ENCODE measurements at places on chromosomes 6 and 20.

- no peak for DNase-seq
Observed at GRCh38 chr6:116221911-116222310, 32.0 kb downstream of the TSPYL4 start.

- no peak for DNase-seq
Observed at GRCh38 chr20:62214067-62214466, 6.0 kb downstream of the HRH3 start.

DNA sequence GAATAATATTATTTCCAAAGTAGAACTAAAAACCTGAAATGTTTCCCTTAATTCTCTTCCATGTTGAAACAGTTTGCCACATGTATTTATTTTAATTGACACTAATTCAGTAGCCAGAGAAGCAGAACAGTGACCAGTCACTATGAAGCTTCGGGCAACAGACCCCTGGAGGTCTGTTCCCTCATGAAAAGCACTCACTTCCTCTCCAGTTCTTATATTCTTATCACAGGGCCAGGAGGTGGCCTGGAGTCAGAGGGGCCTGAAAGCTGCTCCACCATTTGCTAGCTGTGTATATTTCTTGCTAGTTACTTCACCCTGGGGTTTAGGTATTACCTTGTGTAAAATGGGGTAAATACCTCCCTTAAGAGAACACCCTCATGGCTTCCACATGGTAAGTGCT is 49.1 kb downstream of the MAP7 start:
- DNase-seq: no peak

GRCh38 chr6:4088704-4089103 is 9.8 kb upstream of the FAM217A start:
- DNase-seq: peak; percentile 68

GRCh38 chr6:48550603-48551002 is 439.6 kb upstream of the PTCHD4 start:
- no peak for DNase-seq

DNA sequence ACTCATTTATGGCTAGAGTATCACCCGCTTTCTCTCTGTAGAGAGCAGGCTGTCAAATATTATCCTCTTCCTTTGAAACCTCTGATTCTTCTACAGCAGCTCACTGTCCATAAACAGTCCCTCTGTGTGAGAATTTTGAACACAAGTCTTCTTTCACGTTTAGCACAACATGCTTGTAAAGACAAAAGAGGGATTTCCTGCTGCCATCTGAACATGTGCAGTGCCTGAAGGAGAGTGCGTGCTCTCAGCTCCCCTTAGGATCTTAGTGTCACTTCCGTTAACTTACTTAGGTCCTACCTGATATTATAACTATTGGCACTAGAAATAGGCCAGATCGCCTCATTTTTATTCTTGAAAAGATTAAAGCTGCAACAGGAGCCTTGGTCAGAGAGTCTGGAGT is 50.9 kb downstream of the FNDC1 start:
- no peak for DNase-seq

GRCh38 chr6:128519931-128520435 is 416 bp downstream of the PTPRK start:
- peak; percentile 53 for DNase-seq

DNA sequence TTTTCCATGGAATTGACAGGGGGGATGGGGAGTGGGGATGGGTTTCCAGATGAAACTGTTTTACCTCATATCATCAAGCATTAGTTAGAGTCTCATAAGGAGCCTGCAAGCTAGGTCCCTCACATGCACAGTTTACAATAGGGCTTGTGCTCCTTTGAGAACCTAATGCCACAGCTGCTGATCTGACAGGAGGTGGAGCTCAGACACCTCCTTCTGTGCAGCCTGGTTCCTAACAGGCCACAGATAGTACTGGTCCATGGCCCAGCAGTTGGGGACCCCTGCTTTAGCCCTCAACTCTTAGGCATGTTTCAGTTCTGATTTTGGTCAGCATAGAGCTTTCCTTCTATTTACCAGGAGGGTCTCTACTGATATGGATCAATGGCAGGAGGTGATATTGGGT is 251.6 kb downstream of the LAMA2 start:
- no peak for DNase-seq

GRCh38 chr6:73823046-73823735 is 127.2 kb downstream of the CD109 start:
- no peak for DNase-seq

DNA sequence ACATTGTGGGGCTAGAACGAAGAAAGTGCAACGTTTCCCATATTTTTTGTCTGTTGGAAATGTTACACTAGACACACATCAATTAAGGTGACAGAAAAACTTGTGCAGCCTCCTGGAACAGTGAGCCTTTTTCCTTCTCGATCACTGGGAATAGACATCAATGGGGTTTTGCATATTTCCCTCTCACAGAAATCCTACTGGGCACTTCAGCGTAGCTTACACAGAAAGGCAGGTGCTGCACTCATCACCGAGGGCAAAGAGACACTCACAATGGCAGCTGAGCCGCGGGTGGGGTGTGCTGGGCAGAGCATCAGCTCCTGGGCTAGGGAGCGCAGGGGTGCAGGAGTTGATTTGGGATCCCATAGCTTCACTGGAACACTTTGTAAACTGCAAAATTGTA is 64.5 kb downstream of the THBS2 start:
- DNase-seq: no peak

GRCh38 chr6:109686566-109687265 is 4.3 kb downstream of the AK9 start:
- DNase-seq: no peak

GRCh38 chr20:7790189-7790588 is 150.1 kb downstream of the HAO1 start:
- no peak for DNase-seq

DNA sequence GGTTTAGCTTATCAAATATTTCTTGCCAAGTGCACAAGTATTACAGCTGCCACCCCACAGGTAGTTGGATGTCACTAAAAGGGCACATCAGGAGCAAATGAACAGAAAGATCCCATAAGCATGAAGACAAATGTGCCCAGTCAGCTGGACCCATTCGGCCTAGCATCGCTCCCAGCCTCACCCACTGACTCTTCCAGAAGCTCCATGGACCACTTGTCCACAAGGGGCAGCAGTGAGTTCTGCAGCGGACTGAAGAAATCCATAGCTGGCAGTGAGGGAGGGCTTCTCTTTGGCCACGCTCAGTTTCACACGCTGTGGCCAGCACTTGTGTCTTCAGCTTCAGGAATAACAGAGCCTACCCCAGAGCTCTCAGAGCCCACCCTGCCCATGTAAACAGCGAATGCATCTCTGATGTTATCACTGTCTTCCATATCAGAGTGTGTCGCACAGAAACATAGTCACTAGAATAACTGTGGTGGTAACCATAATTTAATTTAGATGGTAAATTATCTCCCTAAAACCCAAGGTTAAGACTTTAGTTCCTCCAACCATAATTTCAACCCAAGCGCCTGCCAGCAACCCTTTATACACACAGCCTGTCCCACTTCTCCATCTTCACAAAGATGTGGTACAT is 15.8 kb downstream of the CGA start:
- DNase-seq: peak; percentile 68

DNA sequence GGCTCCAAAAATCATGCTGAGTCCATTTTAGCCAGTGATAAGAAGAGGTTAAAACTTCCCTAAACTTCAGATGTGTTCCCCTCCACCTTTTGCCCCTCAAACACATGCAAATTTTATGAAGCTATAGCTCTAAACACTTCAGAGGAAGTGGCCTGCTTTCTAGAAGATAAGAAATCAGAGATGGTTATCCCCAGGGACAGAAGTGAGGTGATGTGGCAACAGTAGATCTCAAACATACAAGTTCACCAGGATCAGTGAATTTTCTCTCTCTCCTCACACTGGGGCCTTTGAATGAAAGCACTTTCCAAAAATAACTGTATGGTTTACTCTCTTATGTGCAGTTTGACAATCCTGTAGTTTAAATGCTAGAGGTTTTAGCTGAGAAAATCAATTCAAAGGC is 332.0 kb downstream of the BTBD9 start:
- no peak for DNase-seq

GRCh38 chr6:123402052-123402451 is 234.7 kb downstream of the TRDN start:
- no peak for DNase-seq

GRCh38 chr20:14916360-14916920 is 579.0 kb upstream of the FLRT3 start:
- no peak for DNase-seq

GRCh38 chr20:47964149-47964548 is 178.9 kb upstream of the SULF2 start:
- DNase-seq: no peak

GRCh38 chr20:62782893-62783278 is 13.4 kb upstream of the MRGBP start:
- DNase-seq: no peak

GRCh38 chr6:7114744-7115458 is 7.1 kb downstream of the RREB1 start:
- peak; percentile 60 for DNase-seq

GRCh38 chr6:158609455-158610155 is 34.9 kb downstream of the DYNLT1 start:
- peak; percentile 12 for DNase-seq

DNA sequence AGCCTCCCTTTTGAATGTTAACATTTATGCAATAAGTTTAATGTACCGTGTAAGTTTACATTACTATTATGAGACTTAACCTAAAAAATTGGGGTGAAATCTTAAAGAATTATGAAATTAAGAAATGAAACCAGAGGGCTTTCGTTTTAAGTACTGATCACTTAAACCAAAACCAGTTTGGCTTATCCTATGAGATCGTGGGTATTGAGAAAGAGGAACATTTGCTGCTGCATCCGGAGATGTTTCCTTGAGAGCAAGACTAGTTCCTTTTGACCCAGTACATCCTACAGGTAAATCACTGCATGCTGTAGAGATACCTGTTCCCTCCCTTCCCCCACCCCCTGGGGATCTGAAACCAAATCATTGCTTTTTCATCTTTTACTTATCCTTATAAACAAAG is 201.3 kb downstream of the ESR1 start:
- no peak for DNase-seq

- DNase-seq: no peak
Observed at GRCh38 chr20:59149678-59150504, 13.7 kb upstream of the ZNF831 start.

DNA sequence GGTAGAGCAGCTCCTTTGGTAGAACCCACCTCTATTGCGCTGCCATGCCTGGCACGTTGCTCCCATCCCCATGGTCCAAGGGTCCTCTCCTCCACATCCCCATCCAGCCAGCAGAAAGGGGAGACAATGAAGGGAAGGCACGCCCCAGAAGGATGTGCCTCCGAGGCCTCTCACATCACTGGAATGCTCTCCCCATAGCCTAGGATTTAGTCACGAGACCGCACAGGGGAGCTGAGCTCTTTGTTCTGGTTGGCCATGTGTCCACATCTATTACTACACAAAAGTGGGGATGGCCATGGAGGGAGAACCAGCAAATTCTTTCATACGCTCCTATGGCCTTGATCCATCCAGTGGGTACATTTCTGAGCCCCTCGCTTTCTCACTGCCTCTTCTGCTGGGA is 60.5 kb upstream of the SALL4 start:
- no peak for DNase-seq

- no peak for DNase-seq
Observed at GRCh38 chr6:45084257-45084656, 243.9 kb upstream of the RUNX2 start.

DNA sequence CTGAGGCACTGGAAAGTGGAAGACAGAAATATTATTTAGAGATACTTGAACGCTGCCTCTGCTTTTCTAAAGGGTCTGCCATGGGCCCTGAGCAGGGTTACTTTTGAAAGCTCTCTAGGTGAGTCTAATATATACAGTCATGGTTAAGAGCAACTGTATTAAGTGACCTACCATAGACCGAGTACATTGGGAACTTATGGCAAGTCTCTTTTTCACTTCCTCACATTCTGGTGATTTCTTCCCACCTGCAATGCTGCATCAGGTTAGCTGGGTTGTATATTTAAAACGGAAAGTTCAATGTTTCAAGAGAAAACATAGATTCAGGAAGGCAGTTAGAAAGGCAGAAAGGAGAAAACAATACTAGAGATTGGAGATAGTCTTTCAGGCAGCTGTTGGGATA is 154.7 kb downstream of the PHF3 start:
- DNase-seq: no peak

DNA sequence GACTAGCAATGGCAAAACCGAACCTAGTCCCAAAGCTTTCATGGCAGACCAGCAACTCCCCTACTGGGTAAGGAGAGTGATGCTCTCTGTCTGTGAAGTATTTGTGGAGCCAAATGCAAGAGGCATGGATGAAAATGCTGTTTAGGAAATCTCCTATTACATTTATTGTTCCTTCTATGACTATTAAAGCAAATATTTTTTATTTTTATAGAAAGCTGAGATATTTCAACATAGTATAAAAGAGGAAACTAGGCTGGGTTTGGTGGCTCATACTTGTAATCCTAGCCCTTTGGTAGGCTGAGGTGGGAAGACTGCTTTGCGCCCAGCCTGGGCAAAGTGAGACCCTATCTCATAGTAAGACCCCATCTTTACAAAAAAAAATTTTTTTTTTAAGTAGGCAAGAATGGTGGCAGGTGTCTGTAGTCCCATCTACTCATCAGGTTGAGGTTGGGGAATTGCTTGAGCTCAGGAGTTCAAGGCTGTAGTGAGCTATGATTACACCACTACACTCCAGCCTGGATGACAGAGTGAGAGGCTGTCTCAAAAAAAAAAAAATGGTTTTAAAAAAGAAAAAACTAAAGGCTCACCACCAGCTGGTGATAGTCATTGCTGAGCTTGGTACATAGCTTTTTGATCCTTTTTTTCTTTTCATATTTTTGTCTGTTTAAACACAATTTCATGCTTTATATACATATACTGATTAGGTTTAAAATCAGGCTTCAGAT is 11.3 kb downstream of the KDM1B start:
- DNase-seq: no peak

- no peak for DNase-seq
Observed at GRCh38 chr6:38065734-38066305, 246.3 kb downstream of the ZFAND3 start.

- DNase-seq: no peak
Observed at GRCh38 chr6:89888871-89889270, 5.4 kb upstream of the GJA10 start.

DNA sequence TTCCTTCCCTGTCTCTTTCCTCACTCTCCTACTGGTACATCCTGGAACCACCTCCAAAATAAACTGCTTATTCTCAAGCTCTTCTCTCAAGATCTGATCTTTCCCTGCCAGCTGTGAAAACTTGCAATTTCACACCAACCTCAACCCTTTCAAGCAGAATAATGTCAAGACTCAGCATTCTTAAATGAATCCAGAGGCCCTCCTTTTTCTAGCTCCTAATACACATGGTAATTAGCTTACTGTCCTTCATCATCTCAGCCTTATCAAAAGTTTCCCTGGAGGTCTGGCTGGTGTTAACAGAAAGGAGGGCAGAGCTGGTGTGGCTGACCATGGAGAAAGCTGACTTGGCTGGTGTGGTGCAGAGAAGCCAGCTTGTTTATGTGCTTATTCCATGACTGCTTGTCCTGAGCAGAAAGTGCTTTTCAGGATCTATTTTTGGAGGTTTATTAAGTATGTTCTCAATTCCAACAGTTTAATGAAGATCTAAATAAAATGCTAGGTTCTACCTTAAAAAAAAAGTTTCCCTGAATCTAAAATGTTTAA is 50.5 kb downstream of the CFAP61 start:
- DNase-seq: no peak

- no peak for DNase-seq
Observed at GRCh38 chr20:15945289-15945688, 628.0 kb downstream of the KIF16B start.

Measured in colonic mucosa (tissue), 4 donors.